ENCODE measurements at places on chromosomes 12 and 14.

DNA sequence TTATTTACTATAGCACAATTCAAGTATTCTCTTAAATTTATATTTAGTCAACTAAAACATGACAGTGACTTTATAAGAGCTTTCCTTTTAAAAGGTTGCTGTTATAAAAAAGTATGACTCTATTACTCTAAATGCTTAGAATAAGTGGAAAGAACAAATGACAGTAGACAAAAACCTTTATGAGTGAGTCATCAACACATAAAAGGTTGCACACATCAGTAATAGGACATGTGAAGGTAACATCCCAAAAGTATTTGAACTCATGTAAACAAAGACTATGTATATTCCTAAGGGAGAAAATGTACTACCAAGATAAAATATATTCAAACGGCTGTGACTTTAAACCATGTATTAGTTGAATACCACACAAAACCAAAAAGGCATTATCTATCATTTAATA, 98.8 kb downstream of the PAWR start:
- no peak for DNase-seq

- DNase-seq = peak; percentile 52
These were observed 601 bp downstream of the KLC1 start for GRCh38 chr14:103629503-103630121.

DNA sequence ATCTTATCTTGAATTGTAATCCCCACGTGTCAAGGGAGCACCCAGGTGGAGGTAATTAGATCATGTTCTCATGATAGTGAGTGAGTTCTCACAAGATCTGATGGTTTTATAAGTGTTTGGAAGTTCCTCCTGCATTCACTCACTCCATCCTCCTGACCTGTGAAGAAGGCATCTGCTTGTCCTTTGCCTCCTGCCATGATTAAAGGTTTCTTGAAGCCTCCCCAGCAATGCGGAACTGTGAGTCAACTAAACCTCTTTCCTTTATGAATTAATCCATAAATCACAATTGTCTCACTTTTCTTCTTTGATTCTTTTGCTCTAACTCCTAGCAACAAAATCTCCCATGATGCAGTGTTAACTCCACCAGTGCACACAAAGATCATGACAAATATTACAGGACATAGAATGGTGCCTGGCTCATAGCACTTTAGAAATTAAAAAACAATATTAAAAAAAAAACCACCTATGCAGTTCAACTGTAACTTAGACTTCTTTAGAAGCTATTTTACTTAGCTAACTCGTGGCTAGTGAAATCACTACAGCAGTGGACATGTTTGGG, 37.6 kb upstream of the MGAT4C start:
- no peak for DNase-seq

- DNase-seq = no peak
These were observed 470.0 kb downstream of the BCL11B start for GRCh38 chr14:98802044-98802443.

- no peak for DNase-seq
These were observed 21.1 kb downstream of the TMBIM6 start for GRCh38 chr12:49762468-49762847.

DNA sequence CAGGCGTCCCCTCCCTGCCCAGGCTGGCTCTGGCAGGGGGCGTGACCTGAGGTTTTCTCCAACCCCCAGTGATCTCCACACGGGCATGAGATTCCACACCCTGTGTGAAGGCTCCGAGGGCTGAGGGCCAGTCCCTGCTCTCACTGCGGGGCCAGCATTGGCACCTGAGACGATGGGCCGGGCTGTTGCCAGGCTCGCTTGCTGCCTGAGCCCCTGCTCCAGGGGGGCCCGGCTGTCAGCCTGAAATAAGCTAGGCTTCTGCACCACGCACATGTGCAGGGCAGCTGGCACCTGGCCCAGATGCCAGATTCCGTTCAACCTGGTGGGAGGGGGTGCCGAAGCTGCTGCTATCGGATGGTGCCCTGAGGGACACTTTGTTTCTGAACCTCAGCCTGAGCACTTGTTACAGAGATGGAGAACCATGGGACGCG, 196.5 kb upstream of the PRMT8 start:
- DNase-seq = no peak

- no peak for DNase-seq
These were observed 746.6 kb downstream of the LRFN5 start for GRCh38 chr14:42353315-42353714.

DNA sequence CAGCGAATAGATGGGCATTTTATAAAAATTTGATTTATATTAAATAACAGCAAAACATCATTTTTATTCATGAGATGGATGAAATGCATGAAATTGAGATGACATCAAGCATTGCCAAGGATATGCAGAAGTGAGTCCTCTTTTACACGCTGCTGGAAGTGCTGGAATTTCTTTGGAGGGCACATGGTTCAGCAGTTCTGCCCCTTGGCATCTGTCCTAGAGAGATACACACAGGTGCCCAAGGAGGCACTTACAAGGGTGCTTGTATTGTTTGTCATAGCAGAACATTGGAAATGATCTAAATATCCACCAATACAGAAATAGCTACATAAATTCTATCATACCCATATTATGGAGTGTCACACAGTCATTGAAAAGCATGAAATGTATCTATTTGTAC, 441.1 kb upstream of the TMPO start:
- DNase-seq = no peak

- peak; percentile 20 for DNase-seq
These were observed 23.5 kb upstream of the C12orf50 start for GRCh38 chr12:88052686-88053085.

- DNase-seq = no peak
These were observed 90.6 kb downstream of the CIT start for GRCh38 chr12:119786539-119786938.

DNA sequence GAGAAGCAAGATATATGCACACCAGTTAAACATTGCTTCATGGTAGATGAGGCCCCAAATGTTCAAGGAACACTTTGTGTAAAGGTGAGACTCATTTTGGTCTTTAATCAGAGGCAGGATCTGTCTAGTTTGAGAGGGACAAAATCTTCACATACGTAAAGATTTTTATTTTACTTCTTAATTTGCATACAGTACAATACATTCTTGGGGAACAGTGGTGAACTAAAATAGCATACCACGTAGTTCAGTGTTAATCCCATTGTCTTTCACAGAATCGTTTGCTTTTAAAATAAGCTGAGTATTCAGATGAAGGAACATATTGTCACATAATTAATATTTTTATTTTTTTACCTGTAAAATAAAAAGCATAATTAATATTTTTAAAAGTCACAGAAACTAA, 43.3 kb downstream of the GPATCH2L start:
- DNase-seq = no peak

GRCh38 chr12:31524791-31525495, 66.0 kb downstream of the DENND5B start:
- peak; percentile 60 for DNase-seq

DNA sequence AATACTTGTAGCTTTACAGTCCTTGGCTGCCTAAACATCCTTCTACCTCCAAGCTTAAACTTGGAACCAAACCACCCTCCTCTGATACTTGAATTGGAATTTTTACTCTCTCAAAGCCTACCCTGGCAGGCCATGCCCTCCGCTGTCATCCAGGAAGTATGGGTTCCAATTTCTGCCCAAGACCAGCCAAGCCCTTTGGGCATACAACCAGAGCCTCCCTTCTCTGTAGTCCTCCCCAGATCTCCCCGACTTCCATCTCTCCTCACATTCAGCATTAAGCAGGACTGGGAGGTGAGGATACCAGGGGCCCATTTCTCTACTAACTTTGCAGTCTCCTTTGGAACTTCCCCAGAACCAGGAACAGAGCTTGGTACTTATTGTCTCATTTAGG, 369 bp upstream of the DHH start:
- no peak for DNase-seq

DNA sequence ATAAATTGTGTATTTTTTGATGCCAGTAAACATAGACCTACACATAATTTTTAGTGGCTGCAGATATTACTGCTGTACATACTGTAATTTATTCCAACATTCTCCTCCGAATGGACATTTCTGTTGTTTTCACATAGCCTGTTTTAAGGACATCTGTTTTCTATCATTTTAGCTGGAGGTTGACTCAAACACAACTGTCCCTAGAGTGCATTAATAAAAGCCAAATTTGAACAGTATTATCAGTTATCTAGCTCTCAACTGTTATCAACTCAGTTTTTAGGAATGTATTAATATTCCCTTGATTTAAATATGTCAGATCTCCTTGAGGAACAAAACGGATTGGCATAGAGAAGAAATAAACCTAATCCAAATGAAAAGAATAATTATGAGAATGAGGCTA, 17.2 kb upstream of the PIWIL1 start:
- DNase-seq = no peak

DNA sequence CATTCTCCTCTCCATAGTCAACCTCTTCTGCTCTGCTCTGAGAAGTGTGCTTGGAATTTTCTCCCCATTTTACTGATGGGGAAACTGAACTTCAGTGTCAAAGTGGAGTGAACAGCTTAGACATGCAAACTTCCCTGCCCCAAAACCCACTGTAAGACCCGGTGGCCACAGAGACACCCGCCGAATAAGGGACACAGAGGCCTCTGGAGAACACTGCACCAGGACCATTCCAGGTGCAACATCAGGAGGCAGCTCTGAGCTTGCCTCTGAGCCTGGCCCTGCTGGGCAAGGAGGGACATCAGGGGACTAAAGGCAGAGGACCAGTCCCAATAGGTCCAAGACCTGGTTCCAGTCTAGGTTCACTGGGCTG, 1.7 kb downstream of the HDAC7 start:
- no peak for DNase-seq

- no peak for DNase-seq
These were observed 142.4 kb upstream of the SLC16A7 start for GRCh38 chr12:59453475-59453874.

- DNase-seq = peak; percentile 95
These were observed 670.3 kb upstream of the TBX3 start for GRCh38 chr12:115354007-115354890.

- no peak for DNase-seq
These were observed 20.2 kb upstream of the A2M start for GRCh38 chr12:9135903-9136310.

- DNase-seq = peak; percentile 48
These were observed 58.3 kb upstream of the FRMD6 start for GRCh38 chr14:51593397-51593796.

GRCh38 chr12:67681941-67682620, 33.5 kb downstream of the DYRK2 start:
- DNase-seq = no peak

DNA sequence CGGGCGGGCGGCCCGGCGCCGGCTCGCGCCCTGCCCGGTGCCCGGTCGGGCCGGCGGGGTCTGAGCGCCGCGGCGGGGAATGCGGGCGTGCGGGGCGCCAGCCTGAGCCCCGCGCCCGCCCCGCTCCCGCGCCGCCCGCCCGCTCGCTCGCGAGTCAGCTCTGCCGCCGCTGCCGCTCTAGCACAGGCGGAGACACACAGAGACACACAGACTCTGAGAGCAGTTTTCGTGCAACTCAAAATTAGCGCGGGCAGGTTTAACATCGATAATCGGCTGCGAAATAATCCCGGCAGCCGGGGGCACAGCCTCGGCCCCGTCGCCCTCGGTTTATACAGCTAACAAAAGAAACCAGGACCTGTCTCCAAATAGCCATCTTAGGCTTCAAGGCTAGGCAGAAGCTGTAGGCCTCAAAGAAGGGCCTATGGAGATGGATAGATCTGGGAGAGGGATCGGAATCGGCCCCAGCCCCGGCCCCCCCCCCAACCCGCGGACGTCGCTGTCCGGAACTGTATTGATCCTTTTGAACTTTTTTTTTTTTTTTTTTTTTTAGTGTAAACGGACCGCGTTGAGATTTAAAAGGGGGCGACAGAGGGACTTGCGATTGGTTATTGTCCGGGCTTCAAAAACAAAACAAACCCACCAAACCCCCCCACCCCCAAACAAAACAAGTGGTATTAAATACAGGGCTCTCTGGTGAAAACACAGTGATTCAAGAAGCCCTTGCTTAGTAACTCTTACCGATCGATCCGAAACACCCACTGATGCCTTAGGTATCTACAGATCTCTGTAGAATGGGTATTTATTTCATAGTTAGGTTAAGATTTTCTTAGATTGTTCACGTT, 1.1 kb downstream of the ARID2 start:
- peak; percentile 57 for DNase-seq

DNA sequence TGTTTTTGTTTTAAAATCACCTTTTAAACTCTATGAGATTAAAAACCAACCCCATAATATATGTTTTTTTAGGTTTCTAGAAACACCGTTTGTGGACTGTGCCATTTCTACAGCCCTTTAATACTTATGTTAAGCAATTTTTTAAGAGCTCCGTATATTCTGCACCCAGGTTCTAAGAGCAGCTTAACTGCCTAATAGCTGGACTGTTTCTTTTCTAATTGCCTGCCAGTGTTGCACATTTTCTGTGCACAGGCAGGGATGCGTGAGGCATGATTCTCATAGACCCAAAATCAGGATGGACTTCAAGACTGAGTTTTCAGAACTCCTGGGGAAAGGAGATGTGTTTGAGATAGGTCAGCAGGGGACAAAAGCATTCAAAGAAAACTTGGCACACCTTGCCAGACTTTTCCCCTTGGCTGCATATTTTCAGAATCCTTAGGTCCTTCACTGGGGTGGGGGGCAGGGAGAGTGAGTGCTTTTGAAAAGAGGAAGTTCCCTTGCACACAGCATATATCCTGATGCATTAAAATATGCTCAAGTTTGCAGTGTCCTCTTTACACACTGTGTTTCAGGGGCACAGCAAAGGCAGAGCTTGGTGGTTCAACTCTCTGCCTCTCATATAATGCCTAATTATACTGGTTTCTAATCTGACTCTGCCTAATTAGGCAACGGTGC, 27.9 kb downstream of the TMEM30B start:
- DNase-seq = no peak

DNA sequence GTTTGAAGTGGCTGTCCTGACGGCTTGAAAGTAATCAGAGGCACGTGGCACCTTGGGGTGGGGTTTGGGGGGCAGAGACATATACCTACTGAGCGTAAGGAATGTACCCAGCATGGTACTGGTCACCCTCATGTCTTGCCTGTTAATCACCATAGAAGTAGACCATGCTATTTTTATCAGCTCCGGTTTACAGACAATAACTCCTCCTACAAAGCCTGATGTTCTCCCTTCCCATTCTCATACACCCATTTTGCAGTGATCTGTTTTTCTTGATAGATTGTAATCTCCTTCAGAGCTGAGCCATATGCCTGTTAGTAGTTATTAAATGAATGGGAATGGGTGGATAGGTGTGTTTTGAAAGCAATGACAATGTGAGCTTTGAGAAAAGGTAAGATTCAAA, 10.5 kb downstream of the EVL start:
- no peak for DNase-seq

GRCh38 chr12:42683933-42684801, 94.6 kb upstream of the PRICKLE1 start:
- DNase-seq = no peak

- DNase-seq = no peak
These were observed 2.8 kb upstream of the KTN1 start for GRCh38 chr14:55577229-55577628.

DNA sequence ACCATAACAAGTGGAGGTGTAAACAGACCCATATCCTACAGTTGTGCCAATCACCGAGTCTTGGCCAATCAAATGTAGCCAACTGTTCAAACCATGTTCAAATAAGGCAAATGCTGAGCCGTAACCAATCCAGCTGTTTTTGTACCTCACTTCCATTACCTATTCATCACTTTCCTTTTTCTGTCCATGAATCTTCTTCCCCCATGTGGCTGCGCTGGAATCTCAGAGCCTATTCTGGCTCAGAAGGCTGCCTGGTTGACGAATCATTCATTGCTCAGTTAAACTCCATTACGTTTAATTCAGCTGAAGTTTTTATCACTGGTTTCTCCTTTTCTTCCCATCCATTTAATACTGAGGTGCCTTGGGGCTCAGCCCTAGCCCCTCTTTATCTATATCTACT, 71.1 kb downstream of the TBC1D30 start:
- DNase-seq = peak; percentile 52
